ENCODE measurements at places on chromosomes 13 and 19.
A peak's percentile ranks its signal among the peaks of the same experiment; 100 is the strongest.

DNA sequence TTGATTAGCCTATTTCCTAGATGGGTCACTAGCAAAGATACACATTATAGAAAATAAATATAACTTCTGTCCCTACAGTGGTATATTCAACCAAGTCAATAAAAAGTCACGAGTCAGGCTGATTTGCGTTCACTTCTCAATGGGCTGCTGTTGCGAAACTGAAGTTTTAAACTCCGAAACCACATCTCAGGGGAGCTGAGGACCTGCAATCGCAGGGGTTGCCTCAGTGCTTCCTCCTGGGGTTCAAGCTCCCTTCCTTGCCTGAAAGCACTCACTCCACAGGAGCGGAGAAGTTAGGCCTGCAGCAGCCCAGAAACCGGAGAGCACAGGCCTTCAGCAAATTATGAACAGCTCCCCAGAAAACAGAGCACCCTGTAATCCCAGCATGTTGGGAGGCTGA is 39.6 kb downstream of the RAB20 start:
- no peak for DNase-seq

GRCh38 chr19:53365899-53366493 is 491 bp downstream of the ZNF525 start:
- DNase-seq: no peak

DNA sequence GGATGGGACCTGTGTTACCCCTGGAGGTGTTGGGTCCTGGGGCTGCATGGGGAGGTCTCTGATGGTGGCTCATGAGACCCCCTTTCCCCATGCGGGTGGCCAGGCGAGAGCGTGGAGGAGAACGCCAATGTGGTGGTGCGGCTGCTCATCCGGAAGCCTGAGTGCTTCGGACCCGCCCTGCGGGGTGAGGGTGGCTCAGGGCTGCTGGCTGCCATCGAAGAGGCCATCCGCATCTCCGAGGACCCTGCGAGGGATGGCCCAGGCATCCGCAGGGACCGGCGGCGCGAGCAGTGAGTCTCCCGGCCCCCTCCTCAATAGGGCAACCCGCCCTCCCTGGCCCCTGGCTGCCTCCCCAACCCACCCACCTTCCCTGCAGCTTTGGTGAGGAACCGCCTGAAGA is 66.0 kb downstream of the RYR1 start:
- no peak for DNase-seq

GRCh38 chr13:112516218-112516617 is 71.7 kb downstream of the TUBGCP3 start:
- DNase-seq: no peak

GRCh38 chr19:33621065-33621785 is 528 bp upstream of the CHST8 start:
- no peak for DNase-seq

DNA sequence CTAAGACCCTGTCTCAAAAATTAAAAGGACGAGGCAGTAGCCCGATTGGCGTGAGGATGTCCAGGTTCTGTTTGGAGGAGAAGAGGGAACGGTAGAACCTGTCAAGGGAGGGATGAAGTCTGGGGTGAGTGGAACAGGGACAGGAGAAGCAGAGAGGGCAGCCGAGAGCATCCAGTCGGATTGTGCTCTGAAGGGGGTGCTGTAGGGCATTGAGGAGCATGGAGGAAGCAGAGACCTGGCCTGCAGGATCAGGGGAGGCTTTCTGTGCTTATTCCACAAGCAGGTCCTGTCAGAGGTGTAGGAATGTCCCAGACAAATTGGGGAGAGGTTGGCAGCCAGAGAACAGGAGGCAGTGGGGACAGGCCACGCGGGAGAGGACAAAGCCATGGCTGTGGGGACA is 14.1 kb downstream of the AP2A1 start:
- DNase-seq: no peak

DNA sequence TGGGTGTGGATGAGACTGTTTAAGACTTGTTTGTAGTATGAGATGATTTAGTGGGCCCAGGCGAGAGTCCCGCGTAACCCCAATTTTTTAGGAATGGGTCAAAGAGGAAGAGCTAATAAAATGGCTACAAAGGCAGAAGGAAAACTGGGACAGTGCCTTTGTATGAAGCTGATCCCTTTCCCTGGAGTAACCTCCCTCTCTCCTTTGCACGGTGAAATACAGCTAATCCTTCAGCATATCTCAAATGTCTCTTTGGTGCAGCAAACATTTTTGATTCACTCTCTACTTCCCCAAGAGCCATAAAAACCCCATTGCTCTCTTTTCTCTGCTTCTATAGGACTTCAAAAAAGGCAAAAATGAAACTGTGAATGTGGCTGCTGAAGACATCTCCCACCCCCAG is 473.8 kb downstream of the KLF5 start:
- no peak for DNase-seq

- peak; percentile 73 for DNase-seq
Observed at GRCh38 chr19:38251564-38252051, 4.6 kb downstream of the PPP1R14A start.

DNA sequence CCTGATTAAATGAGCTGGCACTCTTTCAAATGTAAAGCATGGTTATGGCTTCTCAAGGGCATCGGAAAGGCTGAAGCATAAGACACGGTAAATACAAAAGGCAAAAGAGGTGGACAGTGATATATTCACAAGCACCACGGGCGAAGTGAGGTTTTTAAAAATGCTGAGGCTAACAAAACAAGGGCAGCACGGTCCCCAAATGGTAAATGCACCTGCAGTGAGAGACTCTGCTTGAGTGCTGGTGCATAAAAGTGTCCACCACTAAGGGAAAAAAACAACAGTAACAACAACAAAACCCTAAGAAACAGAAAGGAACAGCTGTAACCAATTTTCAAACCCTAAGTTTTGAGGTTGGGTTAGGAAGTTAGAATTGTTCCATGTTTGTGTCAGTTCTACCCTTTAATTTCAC is 234.9 kb downstream of the PCDH9 start:
- no peak for DNase-seq

DNA sequence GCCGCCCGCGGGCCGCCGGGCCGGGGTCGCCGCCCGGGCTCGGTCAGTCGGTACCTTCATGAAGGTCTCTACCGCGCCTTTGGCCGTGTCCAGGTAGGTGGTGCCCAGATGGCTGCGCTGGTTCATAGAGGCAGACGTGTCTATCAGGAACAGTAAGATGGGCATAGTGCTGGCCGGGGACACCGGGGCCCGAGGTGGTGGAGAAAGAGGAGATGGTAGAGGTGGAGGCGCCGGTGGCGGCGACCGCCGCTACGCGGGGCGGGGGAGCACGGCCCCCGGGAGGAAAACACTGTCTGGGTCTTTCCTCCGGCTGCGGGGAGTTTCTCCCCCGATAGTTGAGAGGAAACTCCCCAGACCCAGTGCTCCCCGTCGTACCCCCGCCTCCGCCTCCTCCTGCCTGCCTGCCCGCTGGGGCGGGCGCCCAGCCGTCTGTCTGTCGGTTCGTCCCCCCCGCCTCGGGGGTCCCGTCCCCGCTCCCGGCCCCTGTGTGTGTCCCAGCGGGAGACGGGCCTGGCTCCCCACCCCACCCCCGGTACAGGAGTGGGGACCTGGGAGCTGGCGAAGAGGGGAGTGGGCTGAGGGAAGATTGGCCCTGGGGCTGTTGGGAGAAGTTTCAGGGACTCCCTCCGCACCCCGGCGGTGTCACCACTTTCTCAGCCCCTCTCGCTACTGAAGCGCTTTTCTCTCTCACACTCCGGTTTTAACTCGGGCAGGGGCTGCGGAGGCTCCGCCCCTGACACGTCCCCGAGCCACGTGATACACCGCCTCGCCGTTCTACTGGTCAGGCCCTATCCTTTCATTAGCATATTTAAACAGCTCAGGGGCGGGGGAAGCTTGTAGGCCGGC is at the start of gene INTS6:
INTS6 (minus strand) TSS at position 676 of the 846 bp plus-strand sequence; CDS start at position 165, 511 bp downstream.
- DNase-seq: peak; percentile 99

- no peak for DNase-seq
Observed at GRCh38 chr19:47433121-47433520, 13.8 kb upstream of the MEIS3 start.

DNA sequence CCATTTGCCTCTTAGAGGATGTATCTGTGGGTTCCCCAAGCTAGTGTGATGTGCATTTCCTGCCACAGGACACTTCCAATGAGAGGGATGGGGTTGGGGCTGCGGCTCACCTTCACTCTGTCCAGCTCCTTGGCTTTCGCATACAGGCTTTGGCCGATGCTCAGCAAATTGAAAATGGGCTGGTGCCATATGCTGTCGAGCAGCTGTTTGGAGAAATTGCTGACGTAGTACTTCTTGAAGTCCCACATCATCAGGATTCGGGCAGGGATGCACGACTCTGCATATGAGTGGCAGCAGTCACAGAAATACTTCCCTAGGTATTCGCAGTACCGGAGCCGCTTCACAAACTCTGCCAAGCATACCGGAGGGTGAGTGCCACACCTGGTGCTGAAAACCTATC is 37.0 kb downstream of the RUBCNL start:
- DNase-seq: no peak

- peak; percentile 6 for DNase-seq
Observed at GRCh38 chr19:20660473-20661140, 764 bp downstream of the ZNF626 start.

GRCh38 chr13:108003626-108004025 is 211.7 kb downstream of the LIG4 start:
- no peak for DNase-seq

GRCh38 chr19:5503598-5503997 is 48.4 kb downstream of the ZNRF4 start:
- DNase-seq: no peak

- no peak for DNase-seq
Observed at GRCh38 chr13:26468265-26468801, 89.2 kb upstream of the WASF3 start.

DNA sequence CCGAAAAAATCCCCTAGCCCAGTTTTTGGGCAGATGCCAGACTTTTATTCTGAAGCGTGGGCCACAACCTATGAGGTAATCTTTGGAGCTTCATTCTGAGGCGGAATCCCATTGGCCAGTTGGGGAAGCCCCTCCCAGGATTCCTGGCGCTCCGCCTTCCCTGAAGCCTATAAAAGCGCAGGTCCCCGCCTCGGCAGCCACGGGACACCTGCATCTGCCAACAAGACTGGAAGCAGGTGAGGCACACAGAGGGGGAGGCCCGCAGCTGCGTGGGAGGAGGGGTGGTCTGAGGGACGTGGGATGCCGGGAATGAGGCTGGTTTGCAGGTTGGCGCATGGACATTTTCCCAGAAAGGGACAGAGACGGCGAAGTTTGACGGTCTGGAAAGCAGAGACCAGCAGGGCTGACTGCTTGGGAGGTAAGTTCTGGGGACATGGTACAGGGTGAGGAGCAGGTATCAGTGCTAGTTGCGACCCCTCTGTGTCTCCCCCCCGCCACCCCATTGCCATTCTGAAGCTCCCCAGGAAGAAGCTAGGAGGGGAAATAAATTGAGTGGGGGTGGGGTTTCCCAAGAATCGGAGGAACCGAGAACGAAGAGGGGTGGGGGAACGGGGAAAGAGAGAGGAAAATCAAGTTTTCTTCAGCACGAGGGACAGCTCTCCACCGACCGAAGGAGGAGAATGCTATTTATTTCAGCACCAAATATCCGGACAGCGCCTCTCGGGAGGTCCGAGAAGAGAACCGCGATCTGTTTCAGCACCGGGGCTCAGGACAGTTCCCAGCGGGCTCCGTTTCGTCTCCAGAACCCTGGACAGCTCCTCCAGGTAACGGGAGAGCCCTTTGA is 22.4 kb upstream of the FEM1A start:
- peak; percentile 92 for DNase-seq

DNA sequence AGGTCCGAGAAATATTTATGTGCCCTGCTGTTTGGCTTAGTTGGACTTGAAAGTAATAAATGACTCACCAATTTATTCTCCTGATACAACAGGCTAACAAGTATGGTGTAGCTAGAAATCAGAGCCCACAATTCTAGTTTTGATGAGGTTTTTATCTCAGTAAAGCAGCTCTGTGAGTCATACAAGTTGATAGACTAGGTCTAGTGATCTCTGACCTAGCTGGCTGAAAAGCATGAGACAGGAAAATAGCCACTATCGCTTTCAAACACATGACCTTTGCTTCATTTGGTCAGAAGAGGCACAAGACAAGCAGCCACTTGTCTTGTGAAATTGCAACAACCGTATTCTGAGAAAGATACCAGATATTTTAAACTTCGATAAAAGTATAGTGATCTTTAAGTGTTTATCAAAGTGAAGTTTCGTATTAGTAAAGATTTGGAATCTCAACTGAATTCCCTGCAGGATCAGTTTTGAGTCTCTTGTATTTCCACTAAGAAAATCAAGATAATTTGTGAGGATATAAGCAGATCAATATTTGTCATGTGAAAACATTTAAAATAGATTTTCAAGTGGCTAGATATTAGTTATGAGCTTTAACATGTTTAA is 126.7 kb downstream of the MAB21L1 start:
- DNase-seq: peak; percentile 1

- DNase-seq: no peak
Observed at GRCh38 chr19:48616491-48617056, 1.7 kb upstream of the FAM83E start.

- DNase-seq: no peak
Observed at GRCh38 chr19:351976-352625, 7.5 kb upstream of the MIER2 start.

- DNase-seq: no peak
Observed at GRCh38 chr19:47172666-47173455, 42.2 kb downstream of the SAE1 start.

GRCh38 chr19:6801485-6802086 is 29.1 kb downstream of the VAV1 start:
- peak; percentile 26 for DNase-seq

GRCh38 chr19:17090583-17090982 is 15.0 kb downstream of the MYO9B start:
- DNase-seq: peak; percentile 79

DNA sequence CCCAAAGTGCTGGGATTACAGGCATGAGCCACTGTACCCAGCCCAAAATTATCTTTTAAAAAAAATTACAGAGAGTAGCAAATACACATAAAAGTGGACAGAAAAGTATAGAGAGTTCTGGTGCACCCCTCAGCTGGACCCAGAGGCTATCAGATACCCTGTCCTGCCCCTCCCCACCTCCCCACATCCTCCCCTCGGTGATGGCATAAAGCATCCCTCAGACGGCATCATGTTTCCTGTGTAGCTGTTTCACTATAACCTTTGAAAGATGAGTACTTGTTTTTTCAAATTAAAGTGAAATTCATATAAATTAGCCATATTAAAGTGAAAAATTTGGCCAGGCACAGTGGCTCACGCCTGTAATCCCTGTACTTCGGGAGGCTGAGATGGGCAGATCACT is 20.1 kb downstream of the SLC27A1 start:
- DNase-seq: no peak

- peak; percentile 98 for DNase-seq
Observed at GRCh38 chr19:1252221-1252820, 3.9 kb downstream of the MIDN start.

DNA sequence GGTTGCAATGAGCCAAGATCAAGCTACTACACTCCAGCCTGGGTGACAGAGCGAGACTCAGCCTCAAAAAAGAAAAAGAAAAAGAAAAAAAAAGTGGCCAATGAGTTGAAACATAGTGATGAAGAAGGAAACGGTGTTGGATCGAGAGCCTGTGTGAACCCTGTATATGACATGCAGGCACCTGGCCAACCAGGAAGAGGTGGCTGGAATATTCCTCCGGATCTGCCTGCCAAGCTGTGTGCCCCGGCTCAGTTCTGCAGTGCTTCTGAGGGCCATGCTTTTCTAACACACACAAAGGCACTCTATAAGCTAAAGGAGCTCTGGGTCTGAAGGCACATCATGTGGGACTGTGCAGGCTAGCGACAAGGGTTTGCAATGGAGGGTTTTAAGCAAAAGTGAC is 3.7 kb upstream of the ZNF444 start:
- no peak for DNase-seq

Data from fibroblast of pulmonary artery (primary cell).